ENCODE measurements at places on chromosomes 3 and 15. TPM values are rescaled to one million over a fixed set of nuclear protein-coding genes. Genes with fewer than 3 reads are reported as not detected.

NDN gene
- total RNA-seq: 51.9 TPM

CX3CR1 gene
- total RNA-seq: under 0.01 TPM

PLSCR2 gene
- not detected for total RNA-seq

TRAT1 gene
- not detected for total RNA-seq

DPPA2 gene
- not detected for total RNA-seq

SLC28A1 gene
- not detected for total RNA-seq

CTDSPL gene
- total RNA-seq: 44.5 TPM

CEP70 gene
- total RNA-seq: 51.0 TPM

ALG3 gene
- 26.8 TPM for total RNA-seq

GOLGA6L9 gene
- 1.8 TPM for total RNA-seq

OPA1 gene
- 77.4 TPM for total RNA-seq

TTC14 gene
- total RNA-seq: 53.2 TPM

KBTBD13 gene
- total RNA-seq: not detected

CD200 gene
- total RNA-seq: 1.5 TPM

EIF4E3 gene
- 3.5 TPM for total RNA-seq

CNOT10 gene
- total RNA-seq: 36.9 TPM

Data from osteoblast (primary cell).